T-cell (primary cell): ENCODE measurements at places on chromosomes 1 and 21.

GRCh38 chr1:241598249-241598648, 41.9 kb downstream of the CHML start:
- DNase-seq = no peak

DNA sequence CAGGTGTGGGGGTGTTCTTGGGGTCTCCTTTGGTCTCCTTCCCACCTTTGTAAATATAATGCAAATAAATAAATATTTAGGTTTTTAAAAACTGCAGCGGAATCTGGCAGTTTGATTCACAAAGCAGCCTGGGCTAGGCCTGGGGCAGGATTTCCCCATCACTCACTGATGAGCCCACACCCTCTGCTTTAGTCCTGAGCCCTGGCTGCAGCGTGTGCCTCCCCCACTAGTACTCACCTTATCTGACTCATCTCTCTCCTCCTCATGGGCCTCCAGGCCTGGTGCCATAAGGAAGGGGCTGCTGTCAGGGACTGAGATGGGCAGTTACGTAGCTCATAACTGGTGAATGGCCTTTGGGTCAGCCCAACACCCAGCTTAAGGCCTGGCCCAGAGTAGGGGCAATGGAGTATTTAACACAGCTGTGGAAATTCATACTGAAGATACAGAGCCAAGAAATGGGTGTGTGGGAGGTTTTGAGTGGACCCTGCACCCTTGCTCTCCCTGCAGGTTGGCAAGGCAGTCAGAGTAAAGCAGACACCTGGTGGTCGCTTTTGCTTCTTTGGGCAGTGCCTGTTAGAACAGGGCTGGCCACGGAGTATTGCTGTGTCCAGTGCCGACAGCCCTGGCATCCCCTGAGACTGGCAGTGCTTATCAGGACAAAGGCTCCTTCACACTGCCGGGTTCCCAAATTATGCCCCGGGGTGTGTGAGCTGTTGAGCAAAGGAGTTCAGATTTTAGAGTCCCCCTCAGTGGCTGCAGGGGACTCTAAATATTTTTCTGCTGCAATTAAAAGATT, 39.7 kb downstream of the AZIN2 start:
- no peak for DNase-seq

DNA sequence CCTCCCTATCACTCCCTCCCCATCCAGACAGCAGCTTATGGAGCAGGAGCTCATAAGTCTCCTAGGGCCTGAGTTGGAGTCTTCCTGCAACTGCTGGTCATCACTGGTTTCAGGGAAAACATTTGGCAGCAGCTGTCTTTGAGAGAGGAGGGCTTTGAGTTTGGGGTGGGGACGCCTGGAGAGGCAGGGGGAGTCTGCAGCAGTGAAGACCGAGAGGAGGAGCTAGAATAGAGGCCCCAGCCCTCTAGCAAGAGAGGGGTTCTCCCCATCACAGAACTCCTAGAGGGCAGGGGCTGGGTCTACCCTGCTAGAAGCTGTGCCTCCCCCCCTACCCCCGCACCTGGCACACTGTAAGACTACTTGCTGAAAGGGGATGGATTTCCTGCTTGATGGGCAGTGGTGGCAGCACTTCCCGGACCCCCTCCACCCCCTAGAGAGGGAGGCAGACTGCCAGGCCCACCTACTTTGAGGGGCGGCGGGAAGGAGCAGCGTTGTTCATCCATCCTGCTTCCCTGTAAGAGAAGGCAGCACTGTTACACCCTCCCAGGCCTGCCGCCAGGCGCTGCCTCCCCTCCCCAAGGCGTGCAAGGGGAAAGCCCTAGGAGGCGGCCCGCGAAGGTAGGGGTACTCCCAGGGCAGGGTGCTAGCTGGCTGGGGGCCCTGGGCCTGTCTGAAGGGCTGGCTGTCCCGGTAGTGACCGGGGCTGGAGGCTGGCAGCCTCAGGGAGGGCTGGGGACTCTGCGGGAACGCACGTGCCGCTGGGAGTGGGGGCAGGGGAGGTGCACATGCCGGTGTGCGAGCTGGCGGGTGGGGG, 50.4 kb downstream of the RAP1GAP start:
- no peak for DNase-seq

- no peak for DNase-seq
Observed at GRCh38 chr1:32501865-32502264, 37.0 kb downstream of the ZBTB8B start.

GRCh38 chr1:76958828-76959227, 91.5 kb downstream of the ST6GALNAC5 start:
- no peak for DNase-seq

GRCh38 chr1:83918688-83919285, 80.1 kb downstream of the TTLL7 start:
- DNase-seq = no peak

DNA sequence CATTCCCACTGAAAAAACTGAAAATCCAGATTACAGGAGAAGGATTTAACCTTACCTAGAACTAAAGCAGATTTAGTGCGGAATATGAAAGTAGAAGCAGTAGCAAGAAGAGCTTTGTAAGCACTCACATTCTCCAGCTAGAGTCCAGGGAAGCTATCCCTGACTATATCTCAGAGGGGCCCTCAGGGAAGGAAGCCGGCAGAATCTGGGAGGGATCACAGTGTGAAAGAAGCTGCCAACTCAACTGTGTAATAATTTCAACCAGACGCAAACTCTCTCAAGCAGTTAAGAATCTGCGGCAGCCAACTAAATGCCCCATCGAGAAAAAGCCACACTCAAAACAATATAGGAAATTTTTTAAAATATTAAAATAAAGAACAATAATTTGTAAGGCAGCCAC, 163.8 kb downstream of the EIF4G3 start:
- DNase-seq = no peak

GRCh38 chr1:29496701-29497100, 260.4 kb downstream of the PTPRU start:
- DNase-seq = no peak

- DNase-seq = no peak
Observed at GRCh38 chr1:52502789-52503188, 50.1 kb downstream of the TUT4 start.

- DNase-seq = no peak
Observed at GRCh38 chr1:175320804-175321203, 128.2 kb upstream of the KIAA0040 start.

- no peak for DNase-seq
Observed at GRCh38 chr1:55231745-55232144, 16.6 kb upstream of the USP24 start.

DNA sequence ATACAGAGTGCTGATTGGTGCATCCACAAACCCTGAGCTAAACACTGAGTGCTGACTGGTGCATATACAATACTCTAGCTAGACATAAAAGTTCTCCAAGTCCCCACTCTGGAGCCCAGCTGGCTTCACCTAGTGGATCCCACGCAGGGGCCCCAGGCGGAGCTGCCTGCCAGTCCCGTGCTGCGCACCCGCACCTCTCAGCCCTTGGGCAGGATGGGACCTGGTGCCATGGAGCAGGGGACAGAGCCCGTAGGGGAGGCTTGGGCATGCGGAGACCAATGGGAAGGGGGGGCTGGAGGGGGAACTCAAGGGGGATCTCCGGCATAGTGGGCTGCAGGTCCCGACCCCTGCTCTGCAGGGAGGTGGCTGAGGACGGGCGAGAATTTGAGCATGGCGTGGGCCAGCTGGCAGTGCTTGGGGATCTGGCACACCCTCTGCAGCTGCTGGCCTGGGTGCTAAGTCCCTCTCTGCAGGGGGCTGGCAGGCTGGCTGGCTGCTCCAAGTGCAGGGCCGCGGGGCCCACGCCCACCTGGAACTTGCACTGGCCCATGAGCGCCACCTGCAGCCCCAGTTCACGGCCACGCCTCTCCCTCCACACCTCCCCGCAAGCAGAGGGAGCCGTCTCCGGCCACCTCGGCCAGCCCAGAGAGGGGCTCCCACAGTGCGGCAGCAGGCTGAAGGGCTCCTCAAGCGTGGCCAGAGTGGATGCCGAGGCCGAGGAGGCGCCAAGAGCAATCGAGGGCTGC, 104.9 kb downstream of the NTMT2 start:
- no peak for DNase-seq

- DNase-seq = no peak
Observed at GRCh38 chr1:21913258-21913657, 23.9 kb downstream of the HSPG2 start.

DNA sequence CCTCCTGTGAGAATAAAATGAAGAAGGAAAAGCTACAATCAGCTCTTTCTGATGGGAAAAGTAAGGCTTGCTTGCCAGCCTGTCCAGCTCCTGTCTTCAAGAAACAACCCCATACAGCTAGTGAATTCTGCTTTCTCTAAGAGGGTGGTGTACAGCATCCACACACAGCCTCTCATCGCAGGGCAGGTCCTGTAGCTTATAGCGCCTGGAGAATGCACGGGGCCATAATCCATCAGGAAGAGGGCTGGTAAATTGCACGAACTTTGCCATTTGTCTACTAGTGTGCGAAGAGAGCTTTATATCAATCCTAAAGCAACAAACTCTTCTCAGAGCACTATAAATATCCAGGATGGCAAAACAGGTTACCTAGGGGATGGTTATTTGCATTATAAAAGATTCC, 83.3 kb upstream of the SAMSN1 start:
- DNase-seq = no peak

- DNase-seq = no peak
Observed at GRCh38 chr1:90371448-90371813, 345.7 kb downstream of the BARHL2 start.

- no peak for DNase-seq
Observed at GRCh38 chr21:29829564-29830275, 110.1 kb downstream of the GRIK1 start.

DNA sequence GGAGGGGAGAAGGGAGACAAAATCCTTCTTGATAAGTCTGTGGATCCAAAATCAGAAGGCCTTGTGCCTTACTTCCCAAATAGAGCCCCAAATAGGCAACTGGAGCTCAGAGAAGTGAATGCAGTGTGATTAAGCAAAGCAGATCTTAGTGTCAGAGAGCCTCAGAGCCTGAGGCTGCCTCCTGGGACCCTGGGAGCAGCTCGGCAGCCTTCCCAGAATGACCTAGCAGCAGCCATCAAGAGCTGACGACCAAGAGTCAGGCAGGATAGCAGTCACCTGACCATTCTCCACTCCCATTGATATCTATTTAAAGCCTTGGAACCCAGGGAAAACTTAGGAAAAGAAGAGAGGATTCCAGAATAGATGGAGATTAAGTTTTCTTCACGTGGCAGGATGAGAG, 78.0 kb upstream of the SMYD2 start:
- DNase-seq = no peak

DNA sequence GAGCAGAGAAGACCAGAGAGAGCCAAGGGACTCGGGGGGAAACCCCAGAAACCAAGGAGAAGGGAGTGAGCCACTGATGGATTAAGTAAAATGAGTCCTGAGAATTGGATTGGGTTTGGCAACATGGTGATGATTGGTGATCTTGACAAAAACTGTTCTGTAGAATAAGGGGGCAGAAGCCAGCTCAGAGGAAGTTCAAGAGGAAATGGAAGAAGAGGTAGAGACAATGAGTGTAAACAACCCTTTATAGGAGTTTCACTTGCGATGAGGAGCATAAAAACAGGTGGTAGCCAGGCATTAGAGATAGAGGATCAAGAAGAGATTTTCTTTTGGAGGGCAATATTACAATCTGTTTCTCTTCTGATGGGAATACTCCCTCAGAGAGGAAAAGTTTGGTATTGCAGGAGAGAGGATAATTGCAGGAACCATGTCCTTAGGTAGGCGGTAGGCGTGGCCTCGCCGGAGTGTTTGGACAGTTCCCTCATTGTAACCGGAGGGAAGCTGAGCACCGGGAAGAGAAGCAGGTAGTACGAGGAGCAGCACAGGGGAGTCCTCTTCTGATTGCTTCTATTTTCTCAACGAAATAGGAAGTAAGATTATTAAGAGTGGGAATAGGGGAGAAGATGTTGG, 68.4 kb upstream of the TENT5C start:
- DNase-seq = no peak

DNA sequence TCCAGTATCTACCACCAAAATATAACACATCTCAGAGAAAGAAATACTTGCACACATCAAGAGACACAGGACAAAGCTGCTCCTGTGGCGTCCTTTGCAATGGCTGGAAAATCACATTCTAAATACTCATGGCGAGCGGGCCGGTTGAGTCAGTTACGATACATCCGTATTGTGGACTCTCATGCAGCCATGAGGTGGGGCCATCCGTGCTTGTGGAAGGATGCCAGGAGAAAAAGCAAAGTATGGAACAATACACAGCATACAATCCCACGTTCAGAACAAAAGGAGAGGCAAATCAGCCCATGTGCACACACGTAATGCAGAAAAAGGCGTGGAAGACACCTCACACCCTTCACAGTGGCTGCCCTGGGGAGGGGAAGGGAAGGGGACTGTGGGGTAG, 13.1 kb downstream of the ATP13A2 start:
- no peak for DNase-seq

GRCh38 chr21:42176859-42177258, 42.1 kb upstream of the ABCG1 start:
- DNase-seq = no peak

DNA sequence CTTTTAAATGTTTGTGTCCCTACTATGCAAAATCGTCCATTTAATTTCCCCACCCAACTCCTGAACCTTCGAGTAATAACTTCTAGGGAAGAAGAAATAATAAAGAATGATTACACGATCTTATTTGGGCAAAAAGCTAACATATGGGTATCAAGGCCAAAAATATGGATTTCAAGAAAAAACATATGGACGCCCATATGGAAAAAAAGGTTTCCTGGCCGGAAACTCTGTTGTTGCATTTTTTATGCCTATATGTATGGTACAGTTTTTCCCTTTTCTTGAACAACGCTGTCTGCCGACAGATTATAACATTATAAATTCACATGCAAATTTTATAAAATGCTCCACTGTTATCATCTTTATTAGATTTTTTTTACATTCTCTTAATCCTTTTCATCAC, 167.6 kb upstream of the ESRRG start:
- no peak for DNase-seq

DNA sequence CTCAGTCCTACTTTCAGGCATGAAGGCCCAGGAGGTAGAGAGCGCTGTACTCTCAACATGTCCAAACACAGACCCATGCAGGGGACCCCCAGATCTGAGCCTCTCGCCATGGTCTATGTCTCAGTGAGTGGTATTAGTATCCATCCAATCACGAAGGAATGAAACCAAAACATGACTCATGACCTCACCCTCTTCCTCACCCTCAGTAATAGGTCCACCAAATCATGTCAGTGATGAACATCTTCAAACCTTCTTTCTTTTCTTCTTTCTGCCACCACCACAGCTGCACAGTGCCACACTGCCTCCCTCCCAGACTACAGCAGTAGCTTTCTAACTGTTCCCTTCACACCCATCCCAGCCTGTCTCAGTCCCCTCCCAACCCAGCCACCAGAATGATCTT, 16.8 kb downstream of the C1orf116 start:
- DNase-seq = no peak

DNA sequence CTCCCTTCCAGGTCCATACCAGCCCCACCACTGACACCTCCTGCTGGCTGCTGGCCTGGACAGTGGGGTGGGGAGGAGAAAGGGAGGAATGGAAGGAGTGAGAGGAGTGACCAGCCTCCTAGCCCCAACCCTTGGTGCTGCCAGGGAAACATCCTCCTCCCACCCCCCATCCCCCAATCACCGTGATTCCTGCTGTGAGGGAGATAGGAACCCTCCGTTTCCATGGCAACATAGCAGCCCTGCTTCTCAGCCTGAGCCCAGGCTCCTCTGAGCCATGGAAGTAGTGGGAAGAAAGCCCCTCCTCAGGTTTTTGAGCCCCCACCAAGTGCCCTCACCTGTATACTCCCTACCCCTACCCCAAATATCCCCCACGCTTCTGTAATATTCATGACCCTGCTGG, 44.4 kb upstream of the SCMH1 start:
- DNase-seq = no peak

GRCh38 chr1:182415789-182416188, 15.3 kb upstream of the TEDDM1 start:
- no peak for DNase-seq

- DNase-seq = no peak
Observed at GRCh38 chr1:213060836-213061235, 9.8 kb downstream of the RPS6KC1 start.

GRCh38 chr1:31583995-31584868, 7.9 kb downstream of the TINAGL1 start:
- no peak for DNase-seq
